ENCODE measurements at places on chromosomes 2 and 18.
A peak's percentile ranks its signal among the peaks of the same experiment; 100 is the strongest.

DNA sequence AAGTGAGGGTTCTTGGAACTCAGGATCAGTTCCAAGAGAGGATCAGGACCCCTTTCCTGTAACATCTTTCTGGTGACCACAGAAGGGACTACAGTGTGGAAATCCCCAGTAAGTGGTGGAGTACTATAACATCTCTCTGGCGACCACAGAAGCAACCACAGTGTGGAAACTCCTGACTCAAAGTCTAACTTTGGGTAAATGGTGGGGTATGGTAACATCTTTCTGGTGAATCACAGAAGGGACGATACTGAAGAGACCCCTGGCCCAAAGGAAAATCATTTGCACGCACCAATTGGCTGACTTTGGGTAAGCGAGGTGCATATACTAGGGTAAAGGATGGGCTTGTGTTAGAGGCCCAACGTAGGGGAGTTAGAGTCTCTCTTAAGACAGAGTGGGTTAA, 56.3 kb upstream of the GULP1 start:
- H3K27me3 ChIP-seq = no peaks in the 10 kb centered on the region
- H3K4me3 ChIP-seq = no peak overlapping the region
- no peak overlapping the region for H3K27ac ChIP-seq
- DNase-seq = no peak
- no peaks in the 10 kb centered on the region for H3K36me3 ChIP-seq

- H3K27me3 ChIP-seq = no peaks in the 10 kb centered on the region
- no peaks in the 10 kb centered on the region for H3K4me1 ChIP-seq
- no peak overlapping the region for H3K27ac ChIP-seq
- no peak for DNase-seq
- H3K4me3 ChIP-seq = no peak overlapping the region
Observed at GRCh38 chr18:44715842-44716241, 35.2 kb downstream of the SETBP1 start.

GRCh38 chr2:119431976-119432850, 559 bp downstream of the TMEM37 start:
- no peaks in the 10 kb centered on the region for H3K27me3 ChIP-seq
- peak overlapping the region; percentile 28 for H3K27ac ChIP-seq
- no peaks in the 10 kb centered on the region for H3K36me3 ChIP-seq
- H3K4me3 ChIP-seq = peak overlapping the region; percentile 72
- no peaks in the 10 kb centered on the region for H3K4me1 ChIP-seq
- no peak for DNase-seq

- no peak overlapping the region for H3K4me3 ChIP-seq
- H3K27ac ChIP-seq = no peak overlapping the region
- no peaks in the 10 kb centered on the region for H3K36me3 ChIP-seq
- H3K27me3 ChIP-seq = no peaks in the 10 kb centered on the region
- DNase-seq = no peak
Observed at GRCh38 chr18:36316246-36316645, 18.7 kb downstream of the FHOD3 start.

- no peak overlapping the region for H3K4me3 ChIP-seq
- H3K27me3 ChIP-seq = no peaks in the 10 kb centered on the region
- H3K36me3 ChIP-seq = no peaks in the 10 kb centered on the region
- no peak for DNase-seq
- peak overlapping the region; percentile 7 for H3K27ac ChIP-seq
Observed at GRCh38 chr2:15749460-15750432, 158.1 kb downstream of the DDX1 start.

Measured in ascending aorta (tissue), 2 donors.